ENCODE measurements at places on chromosomes 3 and 15.

GRCh38 chr3:36689560-36689959, 74.8 kb downstream of the DCLK3 start:
- DNase-seq = no peak

GRCh38 chr3:12998648-12999047, 74.6 kb downstream of the IQSEC1 start:
- no peak for DNase-seq

DNA sequence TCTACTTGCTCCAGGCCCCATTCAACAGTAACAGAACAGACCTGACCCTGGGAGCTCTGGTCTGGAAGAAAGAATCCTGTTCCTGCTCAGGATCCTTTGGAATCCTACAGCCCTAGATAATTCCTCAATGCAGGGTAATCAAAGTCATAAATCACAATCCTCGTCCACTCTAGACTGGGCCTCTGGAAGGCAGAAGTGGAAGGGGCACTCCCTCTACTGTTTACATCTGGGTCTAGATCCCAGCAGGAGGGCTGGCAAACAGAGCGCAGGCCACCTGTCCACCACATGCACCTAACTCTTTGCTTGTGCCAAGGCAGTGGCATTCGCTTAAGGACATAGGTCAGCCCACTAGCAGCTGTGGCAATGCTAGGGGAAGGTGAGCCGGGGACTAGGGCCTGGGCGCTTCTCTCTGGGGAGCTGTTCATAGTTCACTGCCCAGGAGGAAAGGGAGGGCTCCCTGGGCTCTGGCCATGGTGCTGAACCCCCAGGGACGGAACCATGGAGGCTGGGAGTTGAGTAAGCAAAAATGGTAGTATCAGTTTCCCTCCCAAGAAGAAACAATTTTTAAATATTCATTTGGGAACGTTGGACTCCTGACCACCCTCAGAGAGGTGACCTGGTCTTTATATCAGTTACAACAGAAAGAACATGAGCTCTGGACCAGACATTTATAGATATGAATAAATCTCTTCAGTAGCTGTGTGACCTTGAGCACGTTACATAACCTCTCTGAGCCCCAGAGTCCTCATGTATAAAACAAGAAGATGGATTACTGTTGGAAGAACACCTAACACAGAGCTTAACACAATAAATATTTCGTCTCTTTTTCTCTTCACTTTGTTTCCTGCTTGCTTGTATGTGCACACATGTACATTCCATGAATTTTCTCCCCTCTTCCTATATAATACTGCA, 90.2 kb downstream of the NTRK3 start:
- peak; percentile 30 for DNase-seq

GRCh38 chr3:52547143-52547542, 10.7 kb downstream of the UQCC5 start:
- no peak for DNase-seq

All from NT2/D1 (cell line).